ENCODE measurements at places on chromosomes 7 and 10. TPM values are rescaled to one million over a fixed set of nuclear protein-coding genes. Genes with fewer than 3 reads are reported as not detected.

DNA sequence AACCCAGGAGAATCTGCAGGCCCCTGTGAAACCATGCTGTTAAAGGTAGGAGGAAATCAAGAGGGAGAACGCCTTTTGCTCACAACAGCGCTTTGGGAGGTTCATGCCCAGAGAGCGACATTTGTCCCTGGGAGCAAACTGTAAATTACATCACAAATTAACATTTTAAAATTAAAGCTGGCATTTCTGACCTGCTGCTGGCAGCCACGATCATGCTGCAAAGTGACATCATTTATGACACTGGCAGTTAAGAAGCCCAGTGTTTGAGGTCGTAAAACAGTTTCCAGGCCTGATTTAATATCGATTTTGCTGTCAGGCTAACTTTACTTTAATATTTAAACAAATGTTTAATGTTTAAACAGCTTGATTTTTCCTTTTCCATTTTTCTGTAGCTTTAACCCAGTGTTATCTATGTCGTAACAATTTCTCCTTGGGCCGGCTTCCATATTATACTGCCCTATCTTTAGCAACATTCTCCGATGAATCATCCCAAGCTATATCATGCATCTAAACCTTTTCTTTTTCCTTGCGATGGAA lies 86.5 kb upstream of the NPVF start:
- H3K36me3 ChIP-seq: no peaks in the 10 kb centered on the region
- no peaks in the 10 kb centered on the region for H3K27me3 ChIP-seq
- H3K4me3 ChIP-seq: no peak overlapping the region

- no peak overlapping the region for H3K4me3 ChIP-seq
- H3K36me3 ChIP-seq: no peaks in the 10 kb centered on the region
- H3K4me1 ChIP-seq: no peaks in the 10 kb centered on the region
- DNase-seq: no peak
These were observed 231.1 kb downstream of the REEP3 start for GRCh38 chr10:63752318-63752717.

GRCh38 chr7:110157631-110158362 lies 933.1 kb upstream of the LRRN3 start:
- H3K27me3 ChIP-seq: no peaks in the 10 kb centered on the region
- no peak for DNase-seq
- no peaks in the 10 kb centered on the region for H3K36me3 ChIP-seq
- no peaks in the 10 kb centered on the region for H3K4me1 ChIP-seq

Gene SFRP5
- not detected for total RNA-seq

Gene GPR26
- not detected for total RNA-seq

All from activated T-cell treated with anti-CD3 and anti-CD28 coated beads, Interleukin-2, amount 50 U/mL, for 72 hours (primary cell).